Fibroblast of skin of right biceps (primary cell): ENCODE measurements at places on chromosomes 13 and 19.

DNA sequence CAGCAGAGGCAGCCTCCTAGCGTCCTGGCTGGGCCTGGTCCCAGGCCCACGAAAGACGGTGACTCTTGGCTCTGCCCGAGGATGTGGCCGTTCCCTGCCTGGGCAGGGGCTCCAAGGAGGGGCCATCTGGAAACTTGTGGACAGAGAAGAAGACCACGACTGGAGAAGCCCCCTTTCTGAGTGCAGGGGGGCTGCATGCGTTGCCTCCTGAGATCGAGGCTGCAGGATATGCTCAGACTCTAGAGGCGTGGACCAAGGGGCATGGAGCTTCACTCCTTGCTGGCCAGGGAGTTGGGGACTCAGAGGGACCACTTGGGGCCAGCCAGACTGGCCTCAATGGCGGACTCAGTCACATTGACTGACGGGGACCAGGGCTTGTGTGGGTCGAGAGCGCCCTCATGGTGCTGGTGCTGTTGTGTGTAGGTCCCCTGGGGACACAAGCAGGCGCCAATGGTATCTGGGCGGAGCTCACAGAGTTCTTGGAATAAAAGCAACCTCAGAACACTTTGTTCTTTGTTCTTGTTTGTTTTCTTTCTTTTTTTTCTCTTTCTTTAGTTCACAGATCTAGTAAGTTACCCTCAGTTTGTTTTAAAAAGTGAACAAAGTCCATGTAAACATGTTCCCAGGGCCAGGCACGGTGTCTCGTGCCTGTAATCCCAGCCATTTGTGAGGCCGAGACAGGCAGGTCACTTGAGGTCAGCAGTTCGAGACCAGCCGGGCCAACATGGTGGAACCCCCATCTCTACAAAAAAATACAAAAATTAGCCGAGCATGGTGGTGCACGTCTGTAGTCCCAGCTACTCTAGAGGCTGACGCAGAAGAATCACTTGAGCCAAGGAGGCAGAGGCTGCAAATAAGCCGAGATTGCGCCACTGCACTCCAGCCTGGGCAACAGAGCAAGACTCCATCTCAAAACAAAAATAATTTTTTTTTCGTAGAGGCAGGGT is 10.2 kb downstream of the ANGPTL4 start:
- no peak for DNase-seq

DNA sequence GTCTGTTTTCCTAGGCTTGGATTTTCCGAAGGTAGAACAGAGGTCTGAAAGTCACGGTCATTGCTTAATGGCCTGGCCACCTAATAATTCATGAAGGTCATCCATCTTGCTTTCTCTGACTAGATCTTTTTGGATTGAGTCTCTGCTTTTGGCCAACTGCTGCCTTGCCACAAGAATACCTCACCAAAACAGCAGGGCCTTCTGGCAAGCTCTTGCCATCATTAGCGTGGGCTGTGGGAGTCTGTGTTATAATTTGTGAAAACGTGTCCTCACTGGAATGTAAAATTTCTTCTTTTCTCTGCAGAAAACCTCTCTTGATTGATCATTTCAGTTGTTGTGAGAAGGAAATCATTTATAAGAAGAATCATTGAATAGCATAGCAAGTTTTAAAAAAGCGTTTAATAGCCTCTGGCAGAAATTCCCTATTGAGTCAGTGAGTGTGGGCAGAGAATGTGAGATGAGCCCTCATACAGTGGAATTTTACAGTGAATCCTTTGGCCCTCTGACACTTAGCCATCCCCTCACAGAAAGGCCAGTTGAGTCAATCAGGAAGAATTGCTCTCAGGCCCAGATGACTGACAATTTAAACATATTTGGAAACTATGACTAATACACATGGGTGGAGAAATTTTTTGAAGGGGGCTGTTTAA is 43.2 kb upstream of the ERICH6B start:
- peak; percentile 73 for DNase-seq

DNA sequence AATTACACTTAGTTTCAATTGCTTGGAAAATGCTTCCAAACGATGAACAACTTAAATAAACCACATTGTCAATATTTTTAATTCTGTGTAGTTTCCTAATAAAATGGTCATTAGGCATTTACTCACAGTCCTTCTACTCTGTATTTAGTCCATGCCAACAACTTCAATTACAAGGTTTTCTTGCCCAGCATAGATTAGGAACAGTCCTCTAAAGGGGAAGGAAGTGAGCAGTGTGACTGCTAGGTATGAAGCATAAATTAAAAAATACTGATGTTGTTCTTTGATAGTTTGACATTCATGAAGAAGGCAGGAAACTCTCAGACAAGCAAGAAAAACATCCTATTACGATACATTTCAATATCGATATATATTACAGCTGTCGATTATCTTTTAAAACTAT is 716.0 kb upstream of the PCDH9 start:
- no peak for DNase-seq

GRCh38 chr19:42206871-42207755 is 10.4 kb downstream of the DEDD2 start:
- DNase-seq = peak; percentile 53

GRCh38 chr19:51441410-51442390 is 16.6 kb downstream of the SIGLEC8 start:
- no peak for DNase-seq
